H7 (cell line): ENCODE measurements at places on chromosomes 2 and 18.
A peak's percentile ranks its signal among the peaks of the same experiment; 100 is the strongest.

DNA sequence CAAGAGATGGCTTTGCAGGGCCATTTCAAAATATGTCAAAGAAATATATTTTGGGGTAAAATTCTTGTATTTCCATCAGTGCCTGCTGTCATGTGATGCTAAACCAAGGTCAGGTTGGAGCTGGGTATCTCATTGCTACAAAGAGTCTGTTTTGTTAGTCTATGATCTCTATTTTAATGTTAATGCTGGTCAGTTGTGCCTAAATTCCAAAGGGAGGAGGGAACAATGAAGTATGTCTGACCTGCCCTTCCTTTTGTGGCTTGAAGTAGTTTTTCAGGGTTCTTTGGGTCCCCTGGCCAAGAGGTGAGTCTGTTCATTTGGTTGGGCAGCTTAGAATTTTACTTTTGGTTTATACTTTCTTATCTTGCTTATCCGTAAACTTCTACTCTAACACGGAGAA is 61.6 kb upstream of the DYNAP start:
- DNase-seq, result peak; percentile 4

- DNase-seq, result no peak
Observed at GRCh38 chr2:145751155-145751554, 1231.2 kb upstream of the ZEB2 start.

DNA sequence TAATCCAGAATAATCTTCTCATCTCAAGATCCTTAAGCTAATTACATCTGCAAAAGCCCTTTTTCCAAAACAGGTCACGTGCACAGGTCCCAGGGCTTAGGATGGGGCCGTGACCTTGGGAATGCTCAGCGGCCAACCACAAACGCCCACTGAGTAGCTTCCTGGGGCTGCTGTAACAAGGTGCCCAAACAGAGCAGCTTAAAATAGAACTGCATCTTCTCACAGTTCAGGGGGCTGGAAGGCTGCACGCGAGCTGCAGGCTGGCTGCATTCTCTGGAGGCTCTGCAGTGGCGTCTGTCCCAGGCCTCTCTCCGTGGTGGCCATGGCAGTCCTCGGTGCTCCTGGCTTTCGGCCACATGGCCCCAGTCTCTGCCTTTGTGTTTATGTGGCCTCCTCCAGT is 31.9 kb downstream of the ADI1 start:
- DNase-seq, result peak; percentile 12

DNA sequence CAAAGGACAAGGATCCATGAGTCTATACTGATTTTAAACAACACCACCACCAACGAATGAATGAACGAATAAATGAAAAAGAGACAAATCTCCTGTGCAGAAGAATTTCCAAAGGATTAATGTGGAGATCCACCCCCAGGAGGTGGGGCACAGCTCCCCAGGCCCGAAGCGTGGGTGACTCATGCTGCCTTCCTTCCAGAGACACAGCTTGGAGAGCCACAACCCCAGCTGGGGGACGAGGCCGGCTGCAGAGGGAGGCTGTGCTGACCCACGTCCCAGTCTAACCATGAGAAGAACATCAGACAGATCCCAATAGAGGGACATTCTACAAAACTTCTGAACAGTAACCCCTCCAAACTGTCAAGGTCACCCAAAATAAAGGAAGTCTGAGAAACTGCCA is 557.3 kb upstream of the SALL3 start:
- DNase-seq, result no peak

- peak; percentile 62 for DNase-seq
Observed at GRCh38 chr18:58447402-58448095, 181.3 kb downstream of the ALPK2 start.

GRCh38 chr18:51108330-51108729 is 78.3 kb downstream of the SMAD4 start:
- DNase-seq, result no peak

- DNase-seq, result no peak
Observed at GRCh38 chr2:173823543-173823939, 141.6 kb downstream of the SP3 start.

DNA sequence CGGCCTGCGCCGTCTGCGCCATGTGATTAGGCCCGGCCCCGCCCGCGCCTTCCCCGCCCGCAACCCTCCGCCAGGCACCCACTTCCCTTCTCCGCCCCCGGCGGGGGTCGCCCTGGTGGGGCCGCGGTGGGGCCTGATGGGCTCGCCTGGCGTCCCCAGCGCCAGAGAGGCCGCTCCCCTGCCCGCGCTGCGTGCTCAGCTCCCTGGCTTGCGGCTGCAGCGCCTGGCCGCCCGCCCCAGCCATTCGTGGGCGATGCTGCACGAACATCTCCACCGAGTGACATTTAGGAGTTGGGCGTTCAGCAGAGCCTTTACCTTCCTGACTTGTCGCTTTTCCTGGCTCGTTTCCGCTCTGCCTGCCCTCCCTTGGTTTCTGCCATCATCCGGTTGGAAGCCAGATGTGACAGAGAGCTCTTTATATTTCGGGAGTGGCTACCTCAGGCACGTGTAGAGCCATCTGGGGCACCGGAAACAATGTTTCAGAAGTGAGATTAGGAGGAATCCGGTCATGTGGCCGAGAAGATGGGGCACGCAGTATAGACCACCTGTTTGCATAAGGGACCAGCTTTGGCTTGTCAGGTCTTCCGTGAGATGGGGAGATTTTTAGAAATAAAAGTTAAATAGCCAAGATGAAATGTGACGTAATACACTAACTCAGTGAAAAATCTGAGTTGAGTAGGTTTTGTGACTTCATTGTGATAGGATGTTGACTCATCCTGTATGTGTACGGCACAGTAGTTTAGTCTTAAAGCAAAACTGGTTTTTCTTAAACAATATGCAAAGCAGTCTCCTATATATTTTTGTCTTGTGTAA is 1.2 kb downstream of the GLS start:
- no peak for DNase-seq

- no peak for DNase-seq
Observed at GRCh38 chr2:238974081-238974480, 126.2 kb downstream of the TWIST2 start.

DNA sequence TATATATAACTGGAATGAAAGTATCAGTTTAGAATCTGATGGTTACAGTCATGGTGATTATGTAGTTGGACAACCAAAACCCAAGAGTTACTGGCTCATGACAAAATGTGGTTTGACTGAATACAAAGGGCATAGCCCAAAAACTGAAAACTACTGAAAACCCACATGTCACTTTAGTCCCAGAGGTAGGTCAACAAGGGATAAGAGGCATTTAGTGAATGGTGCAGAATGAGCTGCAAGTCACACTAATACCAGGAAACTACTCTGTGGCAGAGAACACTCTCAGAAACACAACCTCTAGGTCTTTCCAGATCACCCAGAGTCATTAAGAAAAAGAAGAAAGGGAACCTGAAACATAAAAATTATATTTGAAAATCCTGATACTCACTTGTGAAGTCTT is 154.5 kb downstream of the AGPS start:
- DNase-seq, result no peak

DNA sequence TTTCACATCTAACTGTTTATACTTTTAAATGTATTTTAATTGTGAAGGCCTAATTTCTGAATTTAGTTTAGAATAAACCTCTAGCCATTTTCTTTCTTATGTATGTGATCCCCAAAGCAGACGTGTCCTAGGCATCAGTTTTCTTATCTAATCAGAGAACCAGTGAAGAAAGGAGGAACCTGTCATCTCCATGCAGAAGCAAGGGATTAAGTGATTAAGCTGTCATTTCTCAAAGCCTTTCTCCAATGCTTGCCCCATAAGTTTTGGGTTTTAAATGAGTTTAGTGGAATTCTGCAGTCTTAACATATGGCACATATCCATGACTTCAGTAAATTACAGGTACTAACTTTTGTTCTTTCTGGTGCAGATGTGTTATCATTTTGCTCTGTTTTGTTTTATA is 190.4 kb downstream of the PLCL1 start:
- DNase-seq, result no peak

GRCh38 chr2:189549449-189549832 is 31.1 kb downstream of the SLC40A1 start:
- no peak for DNase-seq

- DNase-seq, result no peak
Observed at GRCh38 chr2:54903736-54904554, 146.3 kb downstream of the RTN4 start.

DNA sequence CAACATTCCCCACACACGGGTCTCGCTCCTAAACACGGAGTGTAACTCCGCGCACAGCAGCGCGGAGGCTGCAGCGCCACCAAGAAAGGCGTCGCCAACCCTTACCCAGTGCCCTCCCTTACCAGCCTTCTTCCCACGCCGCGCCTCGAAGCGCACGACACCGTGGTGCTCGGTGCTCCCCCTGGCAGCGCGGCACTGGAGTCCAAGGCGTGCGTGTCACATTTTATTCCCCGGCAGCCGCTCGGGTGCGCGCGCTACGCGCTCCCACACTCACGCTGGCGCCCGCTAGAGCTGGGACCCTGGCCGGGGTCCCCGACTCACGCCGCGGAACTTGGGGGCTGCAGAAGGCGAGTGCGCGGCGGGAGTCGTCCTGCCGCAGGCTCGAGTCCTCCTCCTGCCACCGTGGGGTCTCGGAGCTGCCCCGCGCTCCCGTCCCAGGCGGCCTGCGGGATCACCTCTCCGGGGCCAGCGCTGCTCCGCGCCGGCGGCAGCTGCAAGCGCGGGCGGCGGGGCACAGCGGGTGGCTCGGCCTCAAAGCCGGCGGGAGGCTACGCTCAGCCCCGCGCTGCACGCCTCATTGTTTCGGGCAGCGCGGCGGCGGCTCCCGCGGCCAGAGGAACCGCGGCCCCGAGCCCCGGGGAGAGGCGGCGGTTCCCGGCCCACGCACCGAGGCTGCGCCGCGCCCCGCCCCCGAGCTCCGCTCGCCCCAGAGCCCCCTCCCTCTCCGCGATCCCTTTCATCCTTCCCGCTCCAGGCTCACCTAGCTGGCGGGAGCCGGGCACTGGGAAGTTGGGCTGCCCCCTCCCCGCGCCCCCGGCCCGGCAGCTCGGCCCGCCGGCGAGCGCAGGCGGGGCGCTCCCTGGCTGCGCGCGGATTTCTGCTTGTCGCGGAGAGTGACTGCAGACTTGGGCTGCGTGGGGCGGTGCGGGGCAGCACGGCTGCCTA is at the start of gene ST6GAL2:
Gene ST6GAL2, minus strand, starts transcription at position 197 of the 945 bp plus-strand sequence. CDS start 42,190 bp downstream, outside the sequence.
- DNase-seq, result peak; percentile 82

- no peak for DNase-seq
Observed at GRCh38 chr2:84969511-84970209, 1.3 kb upstream of the KCMF1 start.

DNA sequence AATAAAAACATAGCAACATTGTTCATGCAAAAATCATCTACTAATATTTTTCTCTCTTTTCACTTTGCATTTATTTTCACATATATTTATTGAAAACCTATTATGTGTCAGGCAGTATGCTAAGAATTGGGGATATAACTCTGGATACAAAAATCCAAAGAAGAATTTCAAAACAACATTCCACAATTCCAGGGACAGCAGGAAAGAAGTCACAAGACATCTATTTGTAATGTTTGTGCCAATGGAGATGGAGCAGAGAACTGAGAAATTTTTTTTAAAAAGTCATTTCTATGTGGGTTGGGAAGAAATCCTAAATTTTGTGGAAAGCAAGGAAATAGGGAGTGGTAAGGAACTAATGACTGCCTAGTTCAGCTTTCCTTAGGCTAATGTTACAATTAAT is 128.6 kb upstream of the TLK1 start:
- no peak for DNase-seq

DNA sequence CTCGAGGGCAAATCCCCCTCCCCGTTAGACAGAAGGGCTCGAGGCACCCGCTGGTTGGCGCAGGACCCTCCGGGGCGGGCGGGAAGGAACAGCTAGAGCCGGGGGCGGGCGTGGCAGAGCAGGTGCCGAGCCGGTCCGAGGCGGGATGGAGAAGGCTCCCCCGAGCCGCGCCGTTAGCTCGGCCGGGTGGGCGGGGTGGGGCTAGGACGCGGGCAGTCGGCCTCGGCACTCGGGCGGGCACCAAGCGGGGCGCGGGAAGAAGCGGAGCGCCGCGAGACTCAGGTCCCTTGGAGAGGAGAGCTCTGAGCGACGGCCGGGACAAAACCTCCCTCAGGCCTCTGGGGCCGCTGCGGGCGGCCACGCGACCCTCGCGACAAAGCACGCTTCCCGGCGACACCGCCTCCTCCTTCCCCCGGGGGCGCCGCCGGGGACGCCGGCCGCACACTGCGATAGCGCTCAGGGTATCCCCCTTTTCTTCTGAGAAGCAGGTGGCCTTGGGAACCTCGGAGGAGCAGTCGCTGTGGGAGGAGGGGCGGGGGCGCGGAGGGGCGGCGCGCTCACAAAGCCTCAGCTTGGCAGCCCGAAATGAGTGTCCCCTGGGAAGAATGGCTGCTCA is 721 bp downstream of the FHOD3 start:
- peak; percentile 84 for DNase-seq

DNA sequence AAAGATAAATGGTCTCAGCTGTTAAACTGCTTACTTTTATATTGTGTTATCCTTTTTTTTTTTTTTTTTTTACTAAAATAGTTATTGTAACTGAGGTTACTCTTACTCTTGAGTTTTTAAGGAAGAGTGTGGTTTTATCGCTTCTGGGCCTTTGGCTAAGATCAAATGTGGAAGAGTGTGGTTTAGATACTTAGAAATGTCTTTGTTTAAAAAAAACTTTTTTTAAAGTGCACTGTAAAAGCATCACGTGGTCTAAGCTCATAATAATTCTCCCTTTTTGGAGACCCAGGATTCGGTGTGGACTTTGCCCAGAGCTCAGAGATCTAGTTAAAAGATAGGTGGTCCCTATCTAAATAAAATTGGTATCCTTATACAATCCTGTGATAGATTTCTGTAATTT is 11.9 kb upstream of the OXER1 start:
- no peak for DNase-seq

GRCh38 chr2:23235736-23236135 is 149.2 kb upstream of the KLHL29 start:
- no peak for DNase-seq

DNA sequence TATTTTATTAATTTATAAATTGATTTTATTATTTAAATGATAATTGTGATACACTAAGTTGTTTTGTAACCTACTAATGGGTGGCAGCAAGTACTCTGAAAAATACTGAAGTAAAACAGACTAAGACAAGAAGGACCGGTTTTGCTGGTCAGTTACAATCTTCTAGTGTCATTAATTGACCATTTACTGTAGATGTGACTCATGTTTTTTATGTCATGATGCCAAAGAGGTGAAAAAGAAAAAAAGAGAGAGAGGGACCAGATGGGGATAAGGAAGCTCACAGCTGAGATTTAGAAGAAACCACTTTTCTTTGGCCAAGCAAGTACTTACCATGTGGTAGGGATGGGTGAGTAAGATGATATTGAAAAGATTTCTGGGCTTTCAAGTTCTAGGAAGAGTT is 955.8 kb upstream of the LRRTM1 start:
- no peak for DNase-seq
